ENCODE measurements at places on chromosomes 3 and 15. TPM values are rescaled to one million over a fixed set of nuclear protein-coding genes. Genes with fewer than 3 reads are reported as not detected.

- H3K36me3 ChIP-seq = peaks cover 33% of the 10 kb centered on the region
- no peak overlapping the region for H3K27ac ChIP-seq
- H3K4me1 ChIP-seq = no peaks in the 10 kb centered on the region
These were observed 90.6 kb upstream of the FLNB start for GRCh38 chr3:57917601-57918000.

DNA sequence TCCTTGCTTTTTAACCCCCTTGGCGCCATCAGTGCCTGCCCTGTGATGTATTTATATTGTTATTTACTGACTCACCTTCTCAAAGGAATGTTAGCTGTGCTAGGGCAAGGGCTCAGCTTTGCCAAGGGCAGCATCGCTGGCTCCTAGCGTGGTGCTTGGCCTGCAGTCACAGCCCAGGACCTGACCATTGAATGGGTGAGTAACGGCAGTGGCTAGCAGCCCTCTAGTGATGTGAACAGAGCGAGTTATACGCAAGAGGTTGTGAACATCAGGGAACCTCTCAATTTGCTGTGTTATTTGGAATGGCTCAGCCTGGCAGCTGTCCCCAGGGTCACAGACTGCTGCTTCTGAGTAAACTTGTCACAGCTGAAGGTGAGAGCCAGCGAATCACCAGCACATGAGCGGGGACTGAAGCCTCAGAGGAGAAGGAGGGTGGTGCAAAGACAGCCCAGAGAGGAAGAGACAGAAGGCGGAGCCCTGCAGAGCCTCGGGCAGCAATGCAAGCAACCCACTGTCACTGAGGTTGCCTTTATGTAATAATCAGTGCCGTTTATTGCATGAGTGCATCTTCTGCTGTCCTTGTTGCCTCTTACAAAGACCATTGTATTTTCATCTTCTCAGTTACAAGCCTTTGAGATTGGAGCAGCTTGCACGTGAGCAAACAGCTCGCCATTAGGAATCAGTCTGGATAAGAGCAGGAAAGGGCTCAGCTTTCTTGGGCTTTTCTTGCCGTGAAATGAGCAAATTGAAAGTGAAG, 158.3 kb downstream of the SLCO3A1 start:
- peaks cover 3% of the 10 kb centered on the region for H3K4me1 ChIP-seq
- no peak overlapping the region for H3K4me3 ChIP-seq
- H3K36me3 ChIP-seq = no peaks in the 10 kb centered on the region
- no peaks in the 10 kb centered on the region for H3K27me3 ChIP-seq

DNA sequence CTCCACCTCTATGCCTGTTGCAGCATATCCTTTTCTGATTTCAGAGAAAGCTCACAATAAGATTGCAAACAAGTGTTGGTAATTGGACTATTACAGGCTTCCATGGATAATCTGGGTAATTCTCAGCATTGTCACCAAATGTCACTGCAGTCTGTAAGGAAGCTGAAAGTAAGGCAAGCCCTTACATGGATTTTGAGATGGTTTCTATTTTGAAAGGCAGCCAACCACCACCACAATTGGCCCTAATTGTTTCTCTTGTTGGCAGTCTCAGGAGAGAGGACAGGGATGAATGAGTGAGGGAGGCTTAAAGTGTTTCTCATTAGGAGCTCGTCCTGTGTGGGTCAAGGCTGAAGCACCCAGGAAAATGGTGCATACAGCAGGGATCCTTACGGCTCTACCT, 879.9 kb downstream of the TUSC7 start:
- H3K36me3 ChIP-seq = no peaks in the 10 kb centered on the region
- DNase-seq = no peak
- no peak overlapping the region for H3K27ac ChIP-seq
- H3K27me3 ChIP-seq = no peaks in the 10 kb centered on the region
- H3K4me3 ChIP-seq = no peak overlapping the region

GRCh38 chr3:106881186-106881585, 496.1 kb upstream of the CCDC54 start:
- no peak for DNase-seq
- no peak overlapping the region for H3K27ac ChIP-seq
- H3K4me3 ChIP-seq = no peak overlapping the region

DNA sequence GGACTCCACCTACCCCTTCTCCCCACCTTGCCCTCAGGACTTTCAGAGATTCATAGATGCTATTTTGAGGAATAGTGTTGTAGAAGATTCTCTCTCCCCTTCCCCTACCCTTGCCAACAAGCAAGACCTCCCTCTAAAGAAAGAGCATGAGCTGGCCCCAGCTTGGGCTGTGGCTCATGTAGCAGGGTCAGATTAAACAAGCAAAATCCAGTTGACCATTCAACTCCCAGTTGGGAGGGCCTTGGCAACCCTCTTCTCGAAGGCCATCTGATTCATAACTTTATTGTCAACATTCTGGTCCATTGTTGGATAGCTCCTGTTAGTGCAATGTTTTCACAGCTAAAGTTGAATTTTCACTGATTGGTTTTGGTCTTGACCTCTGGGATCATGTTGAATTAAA, 41.1 kb downstream of the TNFAIP8L3 start:
- DNase-seq = no peak
- H3K27ac ChIP-seq = no peak overlapping the region
- no peaks in the 10 kb centered on the region for H3K27me3 ChIP-seq
- H3K4me1 ChIP-seq = peaks cover 2% of the 10 kb centered on the region
- no peak overlapping the region for H3K4me3 ChIP-seq

DNA sequence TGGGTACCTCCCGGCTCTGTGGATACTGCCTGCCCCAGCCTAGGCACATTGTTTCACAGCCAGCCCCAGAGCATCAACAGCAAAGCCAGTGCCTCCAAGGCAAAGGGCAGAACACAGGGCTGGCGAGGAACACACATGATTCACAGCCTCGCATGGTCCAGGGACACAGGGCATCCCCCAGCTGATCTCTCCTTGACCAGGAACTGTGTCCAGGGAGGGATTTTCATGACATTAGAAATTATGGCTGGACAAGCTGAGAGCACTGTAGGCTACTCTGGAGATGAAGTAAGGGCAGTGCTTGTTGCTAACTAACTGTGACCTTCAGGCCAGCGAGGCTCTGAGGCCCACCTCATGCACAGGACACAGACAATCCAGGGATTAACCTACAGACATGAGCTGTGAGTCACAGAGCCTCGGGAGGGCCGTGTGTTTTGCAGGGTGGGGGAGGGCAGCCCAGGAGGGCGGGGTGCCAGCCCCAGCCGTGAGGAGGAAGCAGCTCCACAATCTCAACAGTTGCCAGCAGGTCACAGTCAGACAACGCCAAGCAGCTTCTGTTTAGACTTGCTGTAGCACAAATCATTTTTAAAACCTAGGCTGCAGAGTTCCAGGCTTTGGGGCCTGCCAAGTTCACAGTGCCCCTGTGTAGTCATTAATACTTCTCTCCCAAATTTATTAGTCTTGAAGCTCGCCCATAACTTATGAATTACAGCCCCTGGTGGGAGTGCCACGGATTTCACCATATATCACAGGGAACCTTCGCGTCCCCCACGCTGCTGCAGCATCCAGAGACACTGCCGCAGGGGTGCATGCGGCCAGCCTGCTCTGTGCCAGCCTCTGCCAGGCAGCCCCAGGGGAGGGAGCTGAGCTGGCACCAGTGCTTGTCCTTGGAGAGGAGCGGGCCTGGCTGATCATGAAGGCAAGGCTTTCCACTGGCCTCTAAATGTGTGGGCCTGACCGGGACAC, 114.7 kb downstream of the ETFA start:
- H3K4me3 ChIP-seq = no peak overlapping the region
- DNase-seq = peak; percentile 56
- H3K36me3 ChIP-seq = no peaks in the 10 kb centered on the region
- peaks cover 12% of the 10 kb centered on the region for H3K4me1 ChIP-seq
- peaks cover 13% of the 10 kb centered on the region for H3K27me3 ChIP-seq

- no peaks in the 10 kb centered on the region for H3K27me3 ChIP-seq
- peaks cover 27% of the 10 kb centered on the region for H3K4me1 ChIP-seq
- H3K4me3 ChIP-seq = no peak overlapping the region
- peak; percentile 23 for DNase-seq
These were observed 25.7 kb upstream of the ULK4 start for GRCh38 chr3:41987627-41988026.

DNA sequence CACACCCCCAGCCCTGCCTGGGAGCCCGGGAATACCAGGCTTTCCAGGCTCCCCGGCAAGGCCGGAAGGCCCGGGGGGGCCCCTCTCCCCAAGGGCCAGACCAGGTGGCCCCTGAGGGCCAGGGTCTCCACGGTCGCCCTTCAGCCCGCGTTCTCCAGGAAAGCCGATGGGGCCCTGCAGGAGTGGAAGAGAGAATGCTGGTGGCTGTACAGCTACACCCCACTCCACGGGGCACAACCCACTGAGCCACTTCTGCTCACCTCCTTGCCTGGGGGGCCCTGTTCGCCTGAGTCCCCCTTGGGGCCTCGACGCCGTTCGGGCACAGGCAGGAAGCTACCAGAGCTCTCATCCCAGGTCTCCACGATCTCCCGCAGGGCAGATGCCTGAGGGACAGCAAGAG, 11.8 kb upstream of the UCN2 start:
- H3K4me1 ChIP-seq = peaks cover 15% of the 10 kb centered on the region
- no peak overlapping the region for H3K27ac ChIP-seq
- peaks cover 8% of the 10 kb centered on the region for H3K36me3 ChIP-seq
- no peak for DNase-seq

- H3K4me3 ChIP-seq = no peak overlapping the region
- peaks cover 45% of the 10 kb centered on the region for H3K36me3 ChIP-seq
- no peak overlapping the region for H3K27ac ChIP-seq
- DNase-seq = no peak
- H3K27me3 ChIP-seq = no peaks in the 10 kb centered on the region
- peaks cover 17% of the 10 kb centered on the region for H3K4me1 ChIP-seq
These were observed 2.1 kb downstream of the SEC61A1 start for GRCh38 chr3:128054367-128054766.

GRCh38 chr3:9704347-9705322, 1.0 kb downstream of the CPNE9 start:
- peak; percentile 46 for DNase-seq
- H3K4me3 ChIP-seq = peak overlapping the region; percentile 28
- peaks cover 10% of the 10 kb centered on the region for H3K4me1 ChIP-seq
- peaks cover 21% of the 10 kb centered on the region for H3K36me3 ChIP-seq
- H3K27ac ChIP-seq = no peak overlapping the region

DNA sequence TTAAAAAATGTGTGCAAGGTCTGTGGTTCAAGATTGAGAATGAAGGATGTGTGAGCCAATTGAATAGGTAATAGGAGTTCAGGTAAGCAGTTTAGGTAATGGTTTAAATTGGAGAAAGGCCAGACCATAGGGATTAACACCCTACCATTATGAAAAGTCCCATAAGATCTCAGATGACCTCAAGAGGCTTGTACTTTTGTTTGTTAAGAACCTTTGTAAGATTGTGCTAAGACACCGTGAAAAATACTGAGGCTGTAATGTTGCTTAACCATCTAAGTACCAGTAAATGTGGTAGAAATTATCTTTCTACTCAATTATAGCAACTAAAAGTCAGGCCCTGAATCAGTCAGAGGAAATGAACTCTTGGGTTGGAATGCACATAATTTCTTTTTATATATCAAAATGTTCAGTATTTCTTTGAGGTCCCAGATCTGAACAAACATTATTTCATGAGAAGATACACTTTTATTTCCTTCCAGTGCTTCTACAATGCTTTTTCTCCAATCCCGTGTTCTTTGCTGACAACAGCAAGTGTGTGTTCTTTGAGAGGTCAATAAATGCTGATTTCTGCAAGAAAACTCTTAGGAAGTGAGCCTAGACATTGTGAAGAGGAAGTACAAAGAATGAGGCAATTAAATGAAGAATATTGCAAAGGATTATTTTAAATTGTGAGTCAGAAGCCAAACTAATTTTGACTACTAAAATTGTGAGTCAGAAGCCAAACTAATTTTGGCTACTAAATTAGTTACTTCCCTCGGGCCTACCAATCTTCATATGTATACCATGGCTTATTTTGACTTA, 66.4 kb downstream of the TCF12 start:
- peak overlapping the region; percentile 40 for H3K27ac ChIP-seq
- H3K27me3 ChIP-seq = no peaks in the 10 kb centered on the region
- peaks cover 7% of the 10 kb centered on the region for H3K4me1 ChIP-seq
- no peak for DNase-seq
- no peak overlapping the region for H3K4me3 ChIP-seq

GRCh38 chr15:92505611-92506010, 111.9 kb downstream of the ST8SIA2 start:
- no peaks in the 10 kb centered on the region for H3K36me3 ChIP-seq
- no peaks in the 10 kb centered on the region for H3K27me3 ChIP-seq
- H3K4me3 ChIP-seq = no peak overlapping the region
- no peak for DNase-seq
- H3K4me1 ChIP-seq = no peaks in the 10 kb centered on the region

DNA sequence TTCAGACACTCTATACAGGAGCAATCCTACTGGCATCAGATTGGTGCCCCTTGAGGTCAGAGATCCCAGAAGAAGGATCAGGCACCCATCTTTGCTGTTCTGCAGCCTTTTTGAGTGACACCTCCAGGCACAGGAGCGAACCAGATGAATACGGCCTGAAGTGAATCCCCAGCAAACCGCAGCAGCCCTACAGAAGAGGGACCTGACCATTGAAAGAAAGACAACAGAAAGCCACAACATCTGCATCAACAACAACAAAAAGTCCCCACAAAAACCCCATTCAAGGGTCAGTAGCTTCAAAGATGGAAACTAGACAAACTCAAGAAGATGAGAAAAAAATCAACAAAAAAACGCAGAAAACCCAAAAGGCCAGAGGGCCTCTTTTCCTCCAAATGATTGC, 130.4 kb downstream of the PPM1L start:
- DNase-seq = no peak
- no peak overlapping the region for H3K27ac ChIP-seq
- H3K4me3 ChIP-seq = no peak overlapping the region
- no peaks in the 10 kb centered on the region for H3K27me3 ChIP-seq
- H3K4me1 ChIP-seq = no peaks in the 10 kb centered on the region
- no peaks in the 10 kb centered on the region for H3K36me3 ChIP-seq

DNA sequence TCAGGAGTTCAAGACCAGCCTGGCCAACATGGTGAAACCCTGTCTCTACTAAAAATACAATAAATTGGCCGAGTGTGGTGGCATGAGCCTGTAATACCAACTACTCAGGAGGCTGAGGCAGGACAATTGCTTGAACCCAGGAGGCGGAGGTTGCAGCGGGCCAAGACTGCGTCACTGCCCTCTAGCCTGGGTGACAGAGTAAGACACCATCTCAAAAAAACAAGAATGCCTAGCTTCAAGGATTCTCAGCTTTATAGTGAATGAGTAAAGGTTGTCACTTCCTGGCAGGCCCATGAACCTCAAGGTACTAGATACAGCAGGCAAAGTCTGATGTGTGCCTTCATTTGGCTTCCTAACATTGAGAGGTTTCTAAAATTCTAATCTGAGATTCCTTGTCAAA, 14.4 kb downstream of the THOC7 start:
- H3K4me3 ChIP-seq = no peak overlapping the region
- H3K27me3 ChIP-seq = no peaks in the 10 kb centered on the region
- H3K27ac ChIP-seq = no peak overlapping the region
- no peaks in the 10 kb centered on the region for H3K36me3 ChIP-seq
- no peaks in the 10 kb centered on the region for H3K4me1 ChIP-seq

- no peaks in the 10 kb centered on the region for H3K36me3 ChIP-seq
- DNase-seq = peak; percentile 12
- no peaks in the 10 kb centered on the region for H3K27me3 ChIP-seq
- no peaks in the 10 kb centered on the region for H3K4me1 ChIP-seq
These were observed 344.7 kb downstream of the CHL1 start for GRCh38 chr3:541062-541801.

GRCh38 chr3:195147649-195148080, 123.3 kb downstream of the XXYLT1 start:
- no peak overlapping the region for H3K27ac ChIP-seq
- H3K27me3 ChIP-seq = no peaks in the 10 kb centered on the region
- peaks cover 15% of the 10 kb centered on the region for H3K4me1 ChIP-seq
- peak; percentile 52 for DNase-seq

Gene PLEKHO2
- polyA plus RNA-seq = 16.2 TPM

Gene MUSTN1
- polyA plus RNA-seq = 2.8 TPM

Gene ZMYND10
- polyA plus RNA-seq = 0.99 TPM

Gene PXYLP1
- 20.2 TPM for polyA plus RNA-seq

Gene TXNRD3
- 7.3 TPM for polyA plus RNA-seq

Data from large intestine (tissue), 12 donors.